WTC11 (cell line): ENCODE measurements at places on chromosomes 12 and 14. TPM values are rescaled to one million over a fixed set of nuclear protein-coding genes. Genes with fewer than 3 reads are reported as not detected.

EPYC gene
- not detected in 3 replicates for total RNA-seq

GRCh38 chr12:92860521-92860920 lies 68.6 kb downstream of the EEA1 start:
- no peak for DNase-seq

GRCh38 chr14:92039063-92039718 lies 668 bp downstream of the TRIP11 start:
- peak; percentile 77 for DNase-seq

GRCh38 chr14:99436247-99437180 lies 44.1 kb downstream of the SETD3 start:
- no peak for DNase-seq

DNA sequence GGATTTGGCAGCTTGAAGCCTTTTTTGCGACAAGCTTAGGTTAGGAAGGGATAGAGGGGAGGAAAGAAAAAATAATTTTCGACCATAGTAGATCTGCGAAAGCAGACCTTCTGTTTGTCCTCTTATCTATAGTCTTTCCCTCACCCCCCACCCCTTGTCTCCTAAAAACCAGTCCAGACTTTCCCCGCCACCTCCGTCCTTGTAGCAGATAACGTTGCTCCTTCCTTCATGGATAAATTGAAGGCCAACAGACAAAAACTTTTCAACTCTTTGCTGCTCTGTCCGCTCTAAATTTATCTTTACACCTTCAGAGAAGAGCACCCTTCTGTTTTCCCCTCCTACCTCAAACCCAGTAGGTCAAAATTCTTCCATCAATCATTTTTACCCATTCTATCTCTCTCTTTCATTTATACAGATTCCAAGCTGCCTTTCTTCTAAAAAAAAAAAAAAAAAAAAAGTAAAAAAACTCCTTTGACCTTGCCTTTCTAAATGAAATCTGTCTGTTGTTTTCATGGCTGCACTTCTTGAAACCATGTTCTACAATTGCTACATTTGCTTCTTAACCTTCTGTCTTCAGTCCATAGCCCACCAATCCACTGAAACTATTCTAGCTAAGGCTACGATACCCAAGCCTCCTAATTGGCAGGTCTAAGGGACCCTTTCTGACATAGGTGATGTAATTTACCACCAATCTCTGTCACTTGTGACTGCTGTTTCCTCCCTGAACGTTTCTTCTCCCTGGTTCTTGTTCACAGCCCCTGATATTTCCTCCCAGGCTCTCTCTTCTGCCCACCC lies 11.1 kb upstream of the NEMF start:
- no peak for DNase-seq

SLC8A3 gene
- total RNA-seq = 0.57 to 0.89 TPM (median 0.63 TPM) in 3 replicates

TTC6 gene
- total RNA-seq = 0.09 to 0.11 TPM in 2 of 3 replicates, not detected in the other

- DNase-seq = no peak
These were observed 28.1 kb downstream of the OR10P1 start for GRCh38 chr12:55664826-55665225.

- DNase-seq = no peak
These were observed 42.1 kb downstream of the SEC23A start for GRCh38 chr14:39060818-39061437.

- no peak for DNase-seq
These were observed 141.6 kb downstream of the GPHN start for GRCh38 chr14:66649498-66649897.

DNA sequence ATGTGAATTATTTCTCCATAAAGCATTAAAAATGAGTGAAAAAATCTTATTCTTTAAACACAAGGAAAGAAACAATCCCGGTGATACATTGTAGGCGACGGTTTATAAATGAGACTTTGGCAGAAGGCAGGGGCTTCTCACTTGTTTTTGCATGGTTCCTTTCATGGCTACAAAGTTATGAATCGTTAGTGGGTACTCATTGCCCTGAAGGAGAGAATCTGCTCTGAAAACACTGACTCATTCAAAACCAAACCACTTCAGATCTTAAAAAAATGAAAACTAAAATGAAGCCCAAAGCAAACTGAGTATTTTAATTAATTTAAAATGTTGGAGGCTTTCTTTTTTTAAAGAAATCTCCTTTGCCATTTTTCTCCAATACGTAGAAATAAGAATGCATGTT lies 41.4 kb upstream of the AMIGO2 start:
- DNase-seq = no peak

AREL1 gene
- 32.4 to 37.0 TPM (median 32.7 TPM) in 3 replicates for total RNA-seq

GRCh38 chr14:57171363-57171762 lies 97.3 kb downstream of the EXOC5 start:
- no peak for DNase-seq

- DNase-seq = no peak
These were observed 18.7 kb downstream of the ANGEL1 start for GRCh38 chr14:76793956-76794355.

- no peak for DNase-seq
These were observed 9.2 kb upstream of the ALDH2 start for GRCh38 chr12:111757361-111758119.

- no peak for DNase-seq
These were observed 2.8 kb downstream of the GNS start for GRCh38 chr12:64756376-64756775.

DNA sequence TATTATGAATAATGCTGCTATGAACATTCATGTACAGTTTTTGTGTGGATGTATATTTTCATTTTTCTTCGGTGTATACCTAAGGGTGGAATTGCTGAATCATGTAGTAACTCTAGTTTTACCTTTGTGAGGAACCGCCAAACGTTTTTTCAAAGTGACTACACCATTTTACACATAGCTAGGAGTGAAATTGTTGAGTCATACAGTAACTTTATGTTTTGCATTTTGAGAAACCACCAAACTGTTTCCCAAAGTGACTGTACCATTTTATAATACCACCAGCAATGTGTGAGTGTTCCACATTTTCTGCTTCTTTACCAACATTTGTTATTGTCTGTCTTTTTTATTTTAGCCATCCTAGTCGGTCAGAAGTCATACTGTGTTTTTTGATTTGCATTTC lies 3.1 kb upstream of the TPH2 start:
- DNase-seq = no peak

RTN1 gene
- 1.1 to 2.8 TPM (median 1.5 TPM) in 3 replicates for total RNA-seq

ETNK1 gene
- total RNA-seq = 68.8 to 81.3 TPM (median 79.2 TPM) in 3 replicates

DNA sequence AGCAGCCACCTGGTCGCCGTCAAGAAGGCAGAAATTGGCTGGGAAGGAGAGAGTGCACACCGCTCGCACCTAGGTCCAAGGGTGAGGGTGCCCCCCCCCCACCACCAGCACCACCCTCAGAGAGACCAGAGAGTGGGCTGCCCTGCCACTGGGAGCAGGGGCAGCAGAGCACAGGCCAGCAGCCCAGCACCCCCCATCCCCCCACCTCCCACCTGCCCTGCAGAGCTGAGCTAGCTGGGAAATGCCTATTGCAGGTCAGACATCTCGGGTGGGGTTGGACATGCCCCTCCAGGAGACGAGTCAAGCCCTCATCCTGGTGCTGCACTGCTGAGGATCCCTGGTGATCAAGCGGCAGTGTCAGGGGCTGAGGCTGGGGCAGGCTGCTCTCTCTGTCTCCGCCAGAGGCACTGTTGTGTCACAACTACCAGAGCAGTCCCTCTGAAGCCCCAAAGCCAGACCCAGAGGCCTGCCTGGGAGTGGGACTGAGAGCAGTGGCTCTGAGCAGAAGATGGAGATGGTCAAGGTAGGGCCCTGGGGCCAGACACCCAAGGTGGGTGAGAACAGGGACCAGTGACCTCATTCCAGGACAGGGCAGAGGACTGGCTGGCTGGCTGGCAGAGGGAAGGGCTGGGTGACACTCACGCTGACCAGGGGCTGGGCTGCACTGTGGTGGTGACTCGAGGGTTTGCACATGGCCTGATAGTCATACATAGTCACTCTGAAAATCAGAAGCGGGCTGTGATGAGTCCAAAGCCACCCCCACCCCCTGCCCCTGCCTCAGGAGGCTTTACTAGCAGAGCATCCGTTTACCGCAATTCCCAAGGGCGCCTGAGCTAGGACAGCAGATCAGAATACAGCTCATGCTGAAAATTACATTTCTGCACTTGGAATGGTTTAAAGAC lies 19.7 kb upstream of the LRTM2 start:
- DNase-seq = peak; percentile 48

PAH gene
- total RNA-seq = 4.0 to 9.8 TPM (median 5.7 TPM) in 3 replicates

GRCh38 chr12:85872497-85873091 lies 1.5 kb upstream of the NTS start:
- DNase-seq = no peak

- no peak for DNase-seq
These were observed 194.1 kb upstream of the RASSF8 start for GRCh38 chr12:25764409-25764808.

DNA sequence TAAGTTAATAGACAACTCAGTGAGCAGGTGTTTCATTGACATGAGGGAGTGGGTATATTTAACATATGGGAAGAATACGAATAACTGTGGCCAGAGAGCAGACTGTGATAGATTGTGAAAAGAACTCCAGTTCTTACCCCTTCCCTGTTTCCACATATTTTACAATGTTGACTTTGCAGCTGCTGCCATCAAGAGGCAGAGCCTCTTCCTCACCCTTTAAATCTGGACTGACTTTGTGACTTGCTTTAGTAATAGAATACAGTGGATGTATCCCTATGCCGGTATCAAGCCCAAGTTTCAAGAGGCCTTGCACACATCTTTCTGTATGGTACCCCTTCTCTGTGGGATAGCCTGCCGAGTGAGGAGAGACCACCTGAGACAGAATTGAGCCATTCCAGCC lies 356.7 kb downstream of the ETNK1 start:
- no peak for DNase-seq

REC8 gene
- total RNA-seq = 29.6 to 32.2 TPM (median 31.5 TPM) in 3 replicates

GRCh38 chr12:90802727-90803126 lies 152.2 kb downstream of the CCER1 start:
- DNase-seq = no peak

DNA sequence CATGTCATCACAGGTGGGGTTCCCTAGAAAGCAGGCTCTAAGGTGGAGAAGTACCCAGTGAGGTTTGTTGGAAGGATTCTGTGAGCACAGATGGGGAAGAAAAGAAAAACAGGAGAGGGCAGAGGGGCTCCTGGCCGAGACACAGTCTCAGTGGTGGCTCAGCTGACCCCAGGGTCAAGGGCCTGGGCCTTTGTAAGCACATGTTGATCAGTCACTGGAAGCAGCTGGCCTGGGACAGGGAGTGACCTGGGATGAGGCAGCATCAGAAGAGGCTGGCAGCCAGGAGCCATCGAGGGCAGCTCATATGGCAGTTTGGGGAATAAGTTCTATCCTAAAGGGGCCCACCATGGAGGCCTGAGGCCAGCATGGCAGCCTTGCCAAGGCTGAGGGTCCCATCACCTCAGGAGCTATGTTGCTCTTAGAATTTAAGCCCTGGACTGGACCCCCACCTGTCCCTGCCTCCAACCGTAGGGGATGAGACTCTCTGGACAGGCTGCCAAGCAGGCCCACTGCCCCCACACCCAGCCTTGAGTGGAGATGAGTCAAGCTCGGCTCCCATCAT lies 6.3 kb upstream of the TMEM179 start:
- no peak for DNase-seq

THAP2 gene
- total RNA-seq = 6.4 to 9.0 TPM (median 8.3 TPM) in 3 replicates

DNA sequence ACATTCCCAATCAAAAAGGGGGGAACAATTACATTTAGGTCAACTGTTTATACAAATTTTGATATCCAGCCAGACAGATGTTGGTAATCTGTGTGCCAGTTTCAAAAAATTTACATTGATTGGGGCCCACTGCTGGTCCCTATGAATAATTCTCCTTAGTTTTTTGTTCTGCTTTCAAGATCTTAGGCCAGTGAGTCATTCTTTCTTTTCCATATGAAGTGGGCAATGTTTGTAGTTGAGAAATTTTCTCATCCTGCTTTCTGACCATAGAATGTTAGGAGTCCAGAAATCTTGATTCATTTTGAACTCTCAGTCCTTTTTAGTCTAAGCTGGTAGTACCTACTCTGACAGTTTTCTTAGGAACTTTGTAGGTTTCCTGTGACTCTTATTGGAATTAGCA lies 244.3 kb downstream of the DIO2 start:
- no peak for DNase-seq

DNA sequence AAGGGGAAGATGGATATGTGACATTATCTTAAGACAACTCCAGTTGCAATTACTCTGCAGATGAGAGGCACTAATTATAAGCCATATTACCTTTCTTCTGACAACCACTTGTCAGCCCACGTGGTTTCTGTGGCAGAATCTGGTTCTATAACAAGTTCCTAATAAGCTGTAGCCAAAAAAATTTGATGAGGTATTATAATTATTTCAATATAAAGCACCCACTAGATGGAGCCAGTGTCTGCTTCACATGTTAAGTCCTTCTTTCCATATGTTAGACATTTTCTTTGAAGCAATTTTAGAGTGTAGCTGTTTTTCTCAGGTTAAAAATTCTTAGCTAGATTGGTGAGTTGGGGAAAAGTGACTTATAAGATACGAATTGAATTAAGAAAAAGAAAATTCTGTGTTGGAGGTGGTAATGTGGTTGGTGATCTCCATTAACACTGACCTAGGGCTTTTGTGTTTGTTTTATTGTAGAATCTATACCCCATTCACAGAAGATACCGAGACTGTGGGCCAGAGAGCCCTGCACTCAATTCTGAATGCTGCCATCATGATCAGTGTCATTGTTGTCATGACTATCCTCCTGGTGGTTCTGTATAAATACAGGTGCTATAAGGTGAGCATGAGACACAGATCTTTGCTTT lies 36.9 kb downstream of the PSEN1 start:
- DNase-seq = no peak

GRCh38 chr14:26984311-26985177 lies 386.7 kb upstream of the NOVA1 start:
- peak; percentile 70 for DNase-seq

ABCC9 gene
- 0.02 to 0.09 TPM (median 0.04 TPM) in 3 replicates for total RNA-seq
